Esophagus squamous epithelium (tissue), 5 donors: ENCODE measurements at places on chromosomes 2 and 18. TPM values are rescaled to one million over a fixed set of nuclear protein-coding genes. Genes with fewer than 3 reads are reported as not detected.

The RNF125 gene
- total RNA-seq: 5.3 TPM

The CXXC1 gene
- total RNA-seq: 58.9 TPM

The GPR17 gene
- total RNA-seq: not detected

The CSRNP3 gene
- total RNA-seq: 0.57 TPM

The DAPL1 gene
- 220 TPM for total RNA-seq

The ANTXR1 gene
- 7.8 TPM for total RNA-seq

The DPY30 gene
- 58.2 TPM for total RNA-seq
